ENCODE measurements at places on chromosomes 12 and 14.

DNA sequence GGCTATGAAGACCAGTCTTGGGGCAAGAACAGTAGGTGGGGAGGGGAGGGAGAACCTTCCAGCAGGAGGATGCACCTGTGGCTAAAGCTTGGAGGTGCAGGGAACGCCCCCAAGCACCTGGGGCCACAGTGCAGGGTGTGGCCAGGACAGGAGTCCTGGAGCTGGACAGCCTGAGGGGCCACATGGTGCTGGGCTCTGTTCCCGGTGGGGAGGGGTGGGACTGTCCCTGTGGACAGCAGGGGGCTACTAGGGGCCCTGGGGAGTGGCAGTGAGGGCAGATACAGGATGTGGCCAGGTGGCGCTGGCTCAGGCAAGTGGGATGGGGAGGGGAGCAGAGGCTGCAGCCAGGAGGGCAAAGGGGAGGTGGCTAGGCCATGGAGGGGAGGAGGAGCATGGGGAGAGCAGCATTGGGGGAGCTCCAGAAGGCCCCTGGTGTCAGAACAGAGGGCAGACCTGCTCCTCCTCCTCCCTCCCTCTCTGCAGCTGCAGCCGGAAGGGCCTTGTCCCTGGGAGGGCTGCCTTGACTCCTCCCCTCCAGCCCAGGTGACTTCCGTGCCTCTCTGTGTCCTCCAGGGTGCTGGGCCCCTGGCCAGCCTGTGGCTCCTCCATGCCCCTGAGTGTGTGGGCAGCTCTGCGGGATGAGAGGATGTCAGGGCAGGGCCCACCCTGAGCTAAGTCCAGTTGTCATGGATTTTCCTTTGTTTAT, 68.4 kb upstream of the DLK1 start:
- no peak for DNase-seq

DNA sequence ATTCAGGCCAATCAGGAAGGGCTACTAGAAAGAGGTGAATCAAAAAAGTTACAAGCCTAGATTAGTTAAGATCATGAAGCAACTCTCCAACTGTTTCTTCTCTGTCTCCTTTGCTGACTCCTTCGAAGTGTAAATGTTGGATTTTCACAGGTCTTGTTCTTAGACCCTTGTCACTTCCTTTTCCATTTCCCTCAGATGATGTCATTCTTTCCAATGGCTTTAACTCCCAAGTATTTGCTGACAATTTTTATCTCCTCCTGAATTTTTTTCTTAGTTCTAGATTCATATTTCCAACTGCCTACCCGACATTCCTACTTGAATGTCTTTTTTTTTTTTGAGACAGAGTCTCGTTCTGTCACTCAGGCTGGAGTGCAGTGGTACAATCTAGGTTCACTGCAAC, 10.8 kb downstream of the GAS2L3 start:
- no peak for DNase-seq

- peak; percentile 80 for DNase-seq
Observed at GRCh38 chr12:75705749-75706711, 194.6 kb upstream of the KRR1 start.

DNA sequence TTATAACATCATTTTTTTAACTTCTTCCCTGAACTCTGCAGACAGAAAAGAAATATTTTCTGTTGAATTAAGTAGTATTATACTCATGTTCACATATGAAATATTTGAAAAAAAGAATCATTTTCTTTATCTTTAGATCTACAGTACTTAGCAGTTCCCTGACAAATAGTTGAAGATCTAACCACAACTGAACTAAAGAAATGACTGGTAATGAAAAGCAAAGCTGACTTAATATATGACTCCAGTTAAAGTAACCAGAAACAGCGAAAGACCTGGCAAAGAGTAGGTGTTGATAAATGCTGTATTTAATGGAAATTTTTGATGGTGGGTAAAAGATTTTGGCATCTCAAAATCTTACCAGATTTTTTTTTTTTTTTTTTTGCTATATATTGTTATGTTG, 207.1 kb upstream of the SLC16A7 start:
- DNase-seq = no peak

DNA sequence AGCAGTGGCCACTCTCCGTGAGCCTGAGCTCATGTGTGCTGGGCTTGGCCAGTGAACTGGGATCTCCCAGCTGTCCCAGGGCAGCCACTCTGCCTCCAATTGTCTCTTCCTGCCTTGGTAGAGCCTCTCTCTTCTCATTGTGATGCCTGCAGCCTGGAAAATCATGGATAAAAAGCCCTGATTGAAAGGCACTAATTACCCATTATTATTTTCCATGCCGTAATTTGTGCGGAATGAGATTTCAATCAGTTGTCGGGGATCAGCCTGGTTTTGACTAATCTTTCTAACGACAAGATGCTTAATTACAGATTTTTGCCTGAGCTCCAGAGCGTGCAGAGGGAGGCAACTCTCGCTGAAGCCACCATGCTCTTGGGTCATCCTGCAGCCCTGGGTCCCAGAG, 52.7 kb downstream of the ESRRB start:
- DNase-seq = no peak

DNA sequence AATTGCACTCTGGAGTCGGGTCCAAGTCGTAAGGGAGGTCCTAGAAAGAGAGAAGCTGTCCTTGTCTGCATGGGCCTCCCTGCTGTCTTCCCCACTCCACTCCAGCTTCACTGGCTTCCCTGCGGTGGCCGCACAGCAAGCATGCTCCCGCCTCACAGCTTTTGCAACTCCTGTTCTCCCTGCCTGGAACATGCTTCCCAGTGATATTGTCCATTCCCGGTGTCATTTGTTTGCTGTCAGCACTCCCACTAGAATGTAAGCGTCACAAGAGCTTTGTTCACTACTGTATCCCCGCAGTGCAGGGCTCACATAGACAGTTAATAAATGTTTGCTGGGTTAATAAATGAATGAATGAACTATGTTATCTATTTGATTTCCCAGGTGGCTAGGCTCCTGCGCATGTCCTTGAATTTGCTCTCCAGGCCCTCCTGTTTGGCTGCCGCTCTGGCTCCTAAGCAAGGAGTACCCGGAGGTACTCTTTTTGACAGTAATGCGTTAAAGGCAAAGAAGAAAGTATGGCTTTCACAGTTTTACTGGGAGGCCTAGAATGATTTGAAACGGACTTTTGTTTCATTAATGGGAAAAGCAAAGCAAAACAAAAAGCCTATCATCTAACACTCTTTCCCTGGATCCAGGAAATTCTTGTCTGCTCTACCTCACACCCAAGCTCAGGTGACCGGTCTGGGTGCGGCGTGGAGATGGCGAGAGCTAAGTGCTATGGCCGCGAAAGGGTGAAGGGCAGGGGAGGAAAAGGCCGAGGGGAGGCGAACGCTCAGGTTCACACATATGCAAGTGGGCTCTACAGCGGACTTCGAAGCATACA, 6.2 kb upstream of the SLC7A7 start:
- no peak for DNase-seq

DNA sequence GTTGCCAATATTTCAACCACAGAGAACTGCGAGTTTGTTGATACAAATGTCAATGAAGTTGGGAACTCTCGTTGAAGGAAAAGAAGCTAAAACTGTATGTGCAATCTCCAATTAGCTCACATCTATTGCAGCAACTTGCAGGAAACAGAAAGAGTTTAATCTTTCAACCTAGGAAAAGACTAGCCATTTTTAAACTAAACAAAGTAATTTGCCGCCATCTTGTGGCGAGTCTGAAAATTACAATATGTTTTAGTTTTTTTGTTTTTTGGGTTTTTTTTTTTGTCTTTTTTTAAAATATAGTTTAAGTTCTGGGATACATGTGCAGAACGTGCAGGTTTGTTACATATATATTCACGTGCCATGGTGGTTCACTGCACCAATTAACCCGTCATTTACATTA, 131.2 kb upstream of the FOXG1 start:
- DNase-seq = no peak

DNA sequence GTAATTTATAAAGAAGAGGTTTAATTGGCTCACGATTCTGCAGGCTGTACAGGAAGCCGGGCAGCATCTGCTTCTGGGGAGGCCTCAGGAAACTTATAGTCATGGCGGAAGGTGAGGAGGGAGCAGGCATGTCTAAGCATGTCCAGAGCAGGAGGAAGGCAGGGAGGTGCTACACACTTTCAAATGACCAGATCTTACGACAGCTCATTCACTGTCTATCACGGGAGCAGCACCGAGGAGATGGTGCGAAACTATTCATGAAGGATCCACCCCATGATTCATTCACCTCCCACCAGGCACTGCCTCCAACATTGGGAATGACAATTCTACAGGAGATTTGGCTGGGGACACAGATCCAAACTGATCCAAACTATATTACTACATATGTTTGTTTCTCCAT, 10.0 kb downstream of the SFSWAP start:
- no peak for DNase-seq

- no peak for DNase-seq
Observed at GRCh38 chr12:95173392-95174251, 43.6 kb downstream of the FGD6 start.

GRCh38 chr14:71138448-71139293, 231.4 kb downstream of the PCNX1 start:
- no peak for DNase-seq

GRCh38 chr12:38921025-38921677, 15.8 kb upstream of the CPNE8 start:
- no peak for DNase-seq

GRCh38 chr12:110530511-110530910, 28.4 kb downstream of the RAD9B start:
- no peak for DNase-seq

GRCh38 chr14:56490379-56490778, 89.2 kb upstream of the TMEM260 start:
- DNase-seq = no peak

All from right renal cortex interstitium (tissue), 3 donors.